ENCODE measurements at places on chromosomes 13 and 19.

- no peak for DNase-seq
These were observed 132 bp downstream of the SHD start for GRCh38 chr19:4279267-4279529.

GRCh38 chr19:1133471-1133929 lies 29.7 kb downstream of the GPX4 start:
- no peak for DNase-seq

GRCh38 chr19:17967257-17968051 lies 547 bp downstream of the KCNN1 start:
- DNase-seq = no peak

DNA sequence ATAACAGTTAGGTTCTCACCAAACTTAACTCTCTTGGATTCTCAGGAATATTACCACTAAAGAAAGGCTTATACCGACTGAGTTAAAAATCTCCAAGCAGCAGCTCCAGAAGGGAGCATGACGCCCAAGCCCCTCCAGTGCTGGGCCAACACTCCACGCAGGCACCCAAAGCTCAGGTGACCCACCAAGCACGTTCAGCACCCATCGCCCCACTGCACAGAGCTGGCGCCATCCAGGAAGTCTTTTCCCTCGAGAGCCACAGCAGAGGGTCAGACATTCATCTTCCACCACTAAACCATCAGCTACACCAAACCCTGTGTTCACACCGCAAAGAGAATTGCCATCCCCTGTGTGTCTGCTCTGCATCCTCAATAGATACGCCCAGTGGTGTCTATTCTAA lies 65.7 kb downstream of the SOX1 start:
- no peak for DNase-seq

DNA sequence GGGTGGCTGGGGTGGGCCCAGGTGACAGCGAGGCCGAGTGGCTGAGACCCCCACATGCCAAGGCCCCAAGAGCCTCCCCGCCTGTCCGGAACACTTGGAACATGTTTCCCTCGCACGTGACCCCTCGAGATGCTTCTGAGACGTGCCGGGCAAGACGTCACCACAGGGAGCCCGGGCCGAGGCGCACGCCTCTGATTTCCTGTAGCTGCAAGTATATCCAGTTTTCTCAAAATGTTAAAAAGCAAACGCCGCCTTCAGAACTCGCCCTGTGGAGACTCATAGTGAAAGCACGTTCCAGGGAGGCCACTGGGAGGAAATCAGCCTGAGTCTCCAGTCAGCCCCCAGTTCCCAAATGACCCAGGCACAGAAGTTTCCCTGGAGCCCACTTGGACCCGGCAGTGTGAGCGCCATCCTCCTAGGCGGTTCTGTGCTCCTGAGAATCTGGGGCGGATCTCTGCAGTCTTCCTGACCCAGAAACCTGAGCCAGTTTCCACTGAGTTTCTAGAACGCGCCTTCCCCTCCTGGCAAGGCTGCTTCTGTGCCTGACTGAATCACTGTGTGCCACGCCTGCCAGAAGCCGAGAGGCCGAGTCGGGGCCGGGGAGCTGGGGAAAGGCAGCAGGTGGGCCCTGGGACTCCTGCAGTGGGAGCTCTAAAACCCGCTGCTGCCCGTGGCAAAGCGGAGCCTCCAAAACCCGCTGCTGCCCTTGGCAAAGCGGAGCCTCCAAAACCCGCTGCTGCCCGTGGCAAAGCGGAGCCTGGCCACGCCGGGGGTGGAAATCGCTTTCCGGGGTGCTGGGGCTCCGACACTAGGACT lies 179.3 kb downstream of the KDM4B start:
- DNase-seq = no peak

- no peak for DNase-seq
These were observed 29.8 kb upstream of the CXCL17 start for GRCh38 chr19:42472402-42473147.

DNA sequence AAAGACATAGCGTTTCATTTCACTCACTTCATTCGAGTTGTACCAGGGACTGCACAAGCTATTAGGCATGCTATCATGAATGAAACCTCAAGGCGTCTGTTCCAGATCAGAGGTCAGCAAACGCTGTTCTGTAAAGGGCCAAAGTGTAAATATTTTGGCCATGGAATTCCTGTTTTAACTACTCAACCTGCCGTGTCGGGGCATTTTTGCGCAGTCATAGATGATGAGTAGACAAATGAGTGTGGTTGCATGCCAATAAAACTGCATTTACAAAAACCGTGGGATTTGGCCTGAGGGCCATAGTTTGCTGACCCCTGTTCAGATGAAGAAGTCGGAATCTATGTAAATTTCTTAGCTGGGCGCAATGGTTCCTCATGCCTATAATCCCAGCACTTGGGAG lies 6.5 kb downstream of the INSR start:
- DNase-seq = no peak

DNA sequence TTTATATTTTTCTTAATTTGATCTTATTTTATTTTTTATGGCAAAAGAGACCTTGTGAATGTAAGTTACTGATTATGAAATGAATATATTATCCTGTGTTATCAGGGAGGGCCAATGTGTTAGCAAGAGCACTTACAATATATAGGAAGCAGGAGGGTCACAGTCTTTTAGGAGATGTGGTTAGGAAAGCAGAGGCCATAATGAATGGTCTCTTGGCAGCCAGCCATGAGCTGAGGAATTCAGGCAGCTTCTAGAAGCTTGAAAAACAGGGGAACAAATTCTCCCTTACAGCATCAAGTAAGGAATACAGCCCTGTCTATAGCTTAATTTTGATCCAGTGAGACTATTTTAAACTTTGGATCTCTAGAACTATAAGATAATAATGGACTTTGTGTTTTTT lies 2374.6 kb downstream of the PCDH9 start:
- no peak for DNase-seq

DNA sequence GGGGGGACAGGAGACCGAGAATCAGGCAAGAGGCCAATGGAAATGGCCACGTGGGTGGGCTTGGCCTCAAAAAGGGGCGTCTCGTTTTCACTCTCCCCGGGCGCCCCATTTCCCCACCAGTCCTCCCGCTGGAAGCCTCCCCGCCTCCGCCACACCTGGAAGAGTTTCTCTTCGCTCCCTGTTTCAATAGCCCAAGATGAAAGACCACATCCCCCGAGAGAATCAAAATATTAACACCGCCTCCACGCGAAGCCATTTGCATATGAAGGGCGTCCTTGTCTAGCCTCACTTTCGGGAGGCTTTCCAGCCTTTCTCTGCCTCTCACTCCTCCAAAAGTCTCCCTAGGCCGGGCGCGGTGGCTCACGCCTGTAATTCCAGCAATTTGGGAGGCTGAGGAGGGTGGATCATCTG lies 691 bp upstream of the OLFM2 start:
- no peak for DNase-seq

GRCh38 chr19:52603558-52604207 lies 33.6 kb downstream of the ZNF701 start:
- DNase-seq = no peak

- DNase-seq = no peak
These were observed 273.7 kb downstream of the DIAPH3 start for GRCh38 chr13:59890054-59890453.

- no peak for DNase-seq
These were observed 72.0 kb upstream of the KCTD15 start for GRCh38 chr19:33724721-33725060.

GRCh38 chr19:39424934-39425333 lies 10.8 kb downstream of the RPS16 start:
- DNase-seq = no peak

- no peak for DNase-seq
These were observed 463.2 kb downstream of the KLF5 start for GRCh38 chr13:73521985-73522524.

DNA sequence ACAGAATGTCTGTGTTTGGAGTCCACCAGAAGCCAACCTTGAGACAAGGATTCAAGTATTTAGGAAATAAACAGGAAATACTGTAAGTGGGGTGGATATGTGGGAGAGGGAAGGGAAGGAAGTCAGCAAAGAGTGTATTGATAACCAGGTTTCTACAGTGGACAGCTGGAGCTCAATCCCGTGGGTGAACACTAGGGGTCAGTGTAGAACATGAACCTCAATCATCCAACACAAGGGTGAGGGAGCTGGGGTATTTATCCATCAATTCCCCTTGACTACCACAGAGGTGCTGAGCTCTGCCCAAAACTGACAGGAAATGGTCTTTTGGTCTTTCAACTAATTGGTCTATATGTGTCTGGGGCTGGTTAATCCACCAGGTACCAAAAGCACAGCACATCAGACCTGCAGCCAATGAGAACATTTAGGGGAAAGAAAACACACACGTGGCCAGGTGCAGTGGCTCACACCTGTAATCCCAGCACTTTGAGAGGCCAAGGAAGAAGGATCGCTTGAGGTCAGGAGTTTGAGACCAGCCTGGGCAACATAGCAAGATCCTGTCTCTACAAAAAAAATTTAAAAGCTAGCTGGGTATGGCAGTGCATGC lies 5.6 kb upstream of the SYDE1 start:
- peak; percentile 47 for DNase-seq

GRCh38 chr19:46369817-46370216 lies 22.9 kb downstream of the PPP5C start:
- DNase-seq = no peak

DNA sequence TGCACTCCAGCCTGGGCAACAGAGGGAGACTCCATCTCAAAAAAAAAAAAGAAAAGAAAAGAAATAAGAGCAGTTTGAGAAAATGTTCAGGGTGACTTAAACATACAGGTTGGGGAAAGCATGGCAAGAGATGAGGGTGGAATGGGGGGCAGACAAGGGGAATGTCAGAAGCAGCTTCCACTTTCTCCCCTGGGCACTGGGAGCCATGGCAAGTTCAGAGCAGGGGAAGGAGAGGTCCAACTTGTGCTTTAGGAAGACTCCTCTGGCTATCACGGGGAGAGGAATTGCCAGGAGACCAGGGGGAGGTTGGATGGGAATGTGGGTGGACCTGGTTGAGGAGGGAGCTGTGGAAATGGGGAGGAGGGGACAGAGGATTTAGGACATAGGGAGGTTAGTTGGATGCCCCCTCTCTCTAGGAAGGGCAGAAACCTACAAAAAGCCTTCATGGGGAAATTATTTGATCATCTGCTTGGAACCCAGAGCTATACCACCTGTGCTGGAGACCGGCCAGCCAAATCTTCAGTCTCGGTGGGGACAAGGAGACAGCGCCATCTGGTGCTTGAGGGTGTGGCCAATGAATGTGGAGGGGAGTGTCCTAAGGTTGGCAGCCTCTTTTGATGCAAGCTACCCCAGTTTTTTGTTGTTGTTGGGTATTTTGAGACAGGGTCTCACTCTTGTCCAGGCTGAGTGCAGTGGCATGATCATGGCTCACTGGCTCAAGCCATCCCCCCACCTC lies 7.3 kb upstream of the STRN4 start:
- no peak for DNase-seq

- DNase-seq = peak; percentile 5
These were observed 69.1 kb downstream of the CAB39L start for GRCh38 chr13:49374585-49375290.

DNA sequence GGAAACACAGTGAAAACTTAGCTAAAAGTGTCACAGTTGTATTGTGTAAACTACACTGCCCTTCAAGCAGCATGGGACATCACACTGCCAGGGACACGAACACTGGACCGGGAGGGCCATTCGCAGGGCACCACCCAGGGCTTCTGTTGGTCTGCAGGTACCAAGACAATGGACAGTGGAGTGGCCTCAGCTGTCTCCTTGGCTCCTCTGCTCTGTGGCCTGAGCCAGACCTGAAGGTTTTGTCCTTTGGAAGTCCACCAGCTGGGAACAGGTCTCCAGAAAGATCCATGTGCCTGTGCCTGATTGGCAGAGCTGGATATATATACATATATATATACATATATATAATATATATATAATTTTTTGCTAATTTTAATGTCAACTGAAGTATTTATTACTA lies 149.8 kb downstream of the ZNF536 start:
- DNase-seq = no peak

DNA sequence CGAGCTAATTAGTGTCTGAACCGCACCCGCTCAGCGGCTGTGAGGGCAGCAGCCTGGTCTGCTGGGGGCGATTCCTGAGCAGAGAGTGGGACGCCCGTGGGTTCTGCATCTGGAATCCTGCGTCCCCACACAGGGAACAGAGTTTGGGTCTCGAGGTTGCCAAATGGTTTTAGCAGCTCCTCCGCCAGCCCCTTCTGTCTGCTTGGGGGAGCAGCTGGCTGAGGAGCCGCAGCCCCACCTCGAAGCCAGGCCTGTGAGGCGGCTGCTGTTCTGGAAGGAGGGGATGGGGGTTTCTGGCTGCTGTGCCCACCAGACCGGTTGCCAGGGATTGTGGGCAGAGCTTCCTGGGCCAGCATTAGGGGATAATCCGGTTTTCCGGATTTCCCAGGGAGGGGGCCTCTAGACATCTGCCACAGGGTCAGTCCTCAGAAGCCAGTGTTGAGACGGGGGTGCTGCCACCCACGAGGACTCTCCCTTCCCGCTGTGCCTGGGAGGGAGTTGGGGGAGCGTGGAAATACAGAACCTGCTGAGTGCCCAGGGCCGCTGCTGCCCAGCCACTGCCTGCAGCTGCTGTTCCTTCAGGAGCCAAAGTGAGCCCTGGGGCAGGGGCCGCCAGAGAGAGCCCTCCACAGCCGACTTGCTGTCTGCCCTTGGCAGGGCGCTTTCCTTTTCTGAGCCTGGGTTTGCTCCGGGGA lies 2.0 kb downstream of the CDC34 start:
- no peak for DNase-seq

GRCh38 chr13:51134763-51135365 lies 23.8 kb upstream of the C13orf42 start:
- DNase-seq = no peak

DNA sequence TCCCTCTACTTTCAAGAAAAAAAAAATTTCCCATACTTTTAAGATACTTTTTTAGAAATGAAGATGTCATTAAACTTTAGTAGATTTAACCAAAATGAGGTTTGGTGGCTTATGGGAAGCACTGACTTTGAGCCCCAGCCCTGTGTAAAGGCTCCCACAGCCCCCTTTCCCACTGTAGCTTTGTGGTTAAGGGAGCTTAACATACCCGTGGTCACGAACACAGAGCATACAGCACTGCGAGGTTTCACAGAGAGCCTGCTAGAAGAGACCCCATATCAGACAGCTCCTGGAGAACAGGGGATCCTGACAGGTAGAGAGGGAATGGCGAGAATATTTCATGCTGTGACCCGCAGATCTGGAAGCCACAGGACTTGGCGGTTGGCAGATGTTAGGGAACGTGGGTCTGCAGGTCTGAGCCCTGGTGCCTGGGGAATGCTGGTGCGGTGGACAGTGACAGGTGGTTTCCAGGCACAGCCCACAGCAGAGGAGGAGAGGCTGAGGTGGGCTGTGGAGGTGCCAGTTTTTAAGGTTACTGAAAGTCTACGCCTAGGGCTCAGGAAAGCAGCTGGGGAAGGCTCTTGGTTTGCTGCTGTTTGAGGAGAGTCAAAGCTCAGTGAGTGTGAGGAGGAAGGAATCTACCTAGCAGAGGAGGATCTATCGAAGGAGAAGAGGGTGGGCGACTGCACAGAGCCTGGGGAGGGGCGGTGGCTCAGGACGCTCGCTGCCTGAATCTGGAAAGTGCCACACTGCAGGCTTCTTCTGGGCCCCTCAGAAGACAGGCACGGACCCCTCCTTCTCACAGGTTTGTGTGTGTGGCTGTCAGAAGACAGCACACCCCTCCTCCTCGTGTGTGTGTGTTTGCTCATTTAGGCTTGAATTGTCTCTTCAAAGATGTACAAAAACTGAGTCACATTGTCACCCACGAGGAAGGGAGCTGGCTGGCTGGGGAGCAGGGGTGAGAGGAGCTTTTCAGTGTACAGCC lies 49.9 kb downstream of the SLC7A9 start:
- no peak for DNase-seq

All from kidney capillary endothelial cell (primary cell).